Chondrocyte (in vitro differentiated cells): ENCODE measurements at places on chromosomes 4 and X.

GRCh38 chrX:47771473-47771872, 65.2 kb upstream of the ZNF81 start:
- DNase-seq = no peak

GRCh38 chr4:154030152-154030551, 241.3 kb upstream of the SFRP2 start:
- no peak for DNase-seq

- DNase-seq = no peak
Observed at GRCh38 chr4:37246891-37247290, 2.3 kb downstream of the NWD2 start.

- no peak for DNase-seq
Observed at GRCh38 chr4:114034189-114034588, 54.7 kb upstream of the ARSJ start.
